ENCODE measurements at places on chromosomes 13 and 19. TPM values are rescaled to one million over a fixed set of nuclear protein-coding genes. Genes with fewer than 3 reads are reported as not detected.

Gene IL11
- total RNA-seq, result not detected

Gene SCAMP4
- 23.1 TPM for total RNA-seq

Gene CYP4F12
- total RNA-seq, result not detected

Gene POP4
- total RNA-seq, result 89.5 TPM

Gene UBE2L5
- total RNA-seq, result not detected

Gene KCNK6
- 10.3 TPM for total RNA-seq

Gene KLHL1
- total RNA-seq, result not detected

Gene FFAR2
- total RNA-seq, result not detected

Gene KLK14
- 0.32 TPM for total RNA-seq

Gene ZNF837
- total RNA-seq, result 1.5 TPM

Gene CD70
- total RNA-seq, result 26.2 TPM

Measured in activated CD8-positive, alpha-beta T cell treated with anti-CD3 and anti-CD28 coated beads for 36 hours (primary cell).